Omental fat pad (tissue), 4 donors: ENCODE measurements at places on chromosomes 4 and X.
A peak's percentile ranks its signal among the peaks of the same experiment; 100 is the strongest.

DNA sequence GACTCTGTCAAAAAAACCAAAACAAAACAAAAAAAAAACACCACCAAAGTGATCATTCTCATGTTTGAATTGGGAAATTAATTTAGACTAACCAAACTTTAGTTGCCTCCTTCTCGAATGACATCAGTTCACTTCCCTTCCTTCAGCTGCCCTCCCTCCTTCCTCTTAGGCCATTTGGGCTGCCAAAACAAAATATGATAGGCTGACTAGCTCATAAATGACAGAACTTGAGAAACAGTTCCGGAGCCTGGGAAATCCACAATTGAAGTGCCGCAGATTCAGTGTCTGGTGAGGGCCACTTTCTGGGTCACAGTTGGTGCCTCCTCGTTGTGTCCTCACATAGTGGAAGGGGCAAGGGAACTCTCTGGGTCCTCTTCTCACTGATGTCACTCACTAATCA lies 16.1 kb upstream of the WAS start:
- no peak for DNase-seq

- DNase-seq: no peak
Measured at GRCh38 chrX:133859860-133860259, 125.5 kb downstream of the GPC3 start.

DNA sequence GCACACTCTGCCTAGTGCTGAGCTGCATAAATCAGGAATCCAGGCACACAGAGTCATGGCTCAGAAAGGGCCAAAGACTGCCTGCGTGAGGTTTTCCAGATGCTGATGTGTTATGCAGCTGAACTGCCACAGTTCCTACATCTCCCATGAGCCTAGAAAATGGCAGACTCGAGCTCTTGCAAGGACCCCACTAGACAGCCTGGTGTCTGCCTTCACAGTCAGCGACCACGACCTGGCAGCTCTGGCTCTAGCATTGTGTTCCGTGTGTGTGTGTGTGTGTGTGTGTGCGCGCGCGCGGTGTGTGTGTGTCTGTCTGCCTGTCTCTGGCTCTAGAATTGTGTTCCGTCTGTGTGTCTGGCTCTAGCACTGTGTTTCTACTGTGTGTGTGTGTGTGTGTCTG lies 203.6 kb upstream of the AGTR2 start:
- no peak for DNase-seq

DNA sequence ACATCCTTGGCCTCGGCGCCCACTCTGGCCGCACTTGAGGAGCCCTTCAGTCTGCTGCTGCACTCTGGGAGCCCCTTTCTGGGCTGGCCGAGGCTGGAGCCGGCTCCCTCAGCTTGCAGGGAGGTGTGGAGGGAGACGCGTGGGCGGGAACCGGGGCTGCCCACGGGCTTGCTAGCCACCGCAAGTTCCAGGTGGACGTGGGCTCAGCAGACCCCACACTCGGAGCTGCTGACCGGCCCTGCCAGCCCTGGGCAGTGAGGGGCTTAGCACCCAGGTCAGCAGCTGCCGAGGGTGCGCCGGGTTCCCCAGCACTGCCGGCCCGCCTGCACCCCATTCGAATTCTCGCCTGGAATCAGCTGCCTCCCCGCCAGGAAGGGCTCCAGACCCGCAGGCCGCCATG lies 1892.3 kb upstream of the PCDH7 start:
- no peak for DNase-seq

GRCh38 chrX:153554519-153555167 lies 37.2 kb downstream of the ATP2B3 start:
- peak; percentile 25 for DNase-seq

DNA sequence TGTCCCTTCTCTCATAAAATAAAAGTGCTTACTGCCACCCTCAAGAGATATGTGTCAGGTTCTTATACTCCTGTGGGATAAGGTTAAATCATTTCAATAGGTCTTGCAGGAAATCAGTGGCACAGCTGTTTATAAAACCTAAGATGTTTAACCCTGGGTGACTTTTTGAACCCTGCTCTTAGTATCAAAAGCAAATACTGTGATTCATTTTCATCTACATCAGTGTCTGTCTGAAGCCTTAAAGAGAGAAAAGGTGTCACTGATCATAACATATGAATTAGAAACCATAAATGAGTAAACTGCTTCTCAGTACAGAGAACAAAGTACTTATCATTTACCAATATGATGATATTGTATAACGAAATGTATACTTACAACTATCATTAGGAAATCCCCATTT lies 59.0 kb downstream of the CCSER1 start:
- no peak for DNase-seq

DNA sequence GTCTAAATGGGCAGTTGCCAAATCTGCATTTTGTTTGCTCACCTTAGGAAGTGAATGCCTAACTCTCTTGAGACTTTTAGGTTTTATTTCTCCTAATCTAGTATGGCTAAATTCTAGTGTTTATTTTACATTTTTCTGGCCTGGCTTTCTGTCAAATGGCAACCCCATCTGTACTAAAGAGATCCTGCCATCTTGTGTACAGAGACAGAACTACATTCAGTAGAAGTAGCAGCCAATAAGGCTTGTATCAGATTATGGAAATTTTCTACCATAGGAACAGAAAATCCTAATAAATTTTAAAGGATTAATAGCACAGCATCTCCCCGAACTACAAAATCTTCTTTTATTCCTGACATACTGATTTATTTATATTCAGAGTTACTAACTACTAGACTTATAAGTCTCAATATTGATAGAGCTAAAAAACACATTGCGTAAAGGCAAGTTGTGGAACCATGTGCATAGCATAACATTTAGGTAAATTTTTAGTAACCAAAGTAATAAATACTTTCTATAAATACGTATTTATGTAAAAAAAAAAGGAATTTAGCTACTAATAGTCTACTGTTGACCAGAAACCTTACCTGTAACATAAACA lies 45.5 kb downstream of the TMEM144 start:
- DNase-seq: no peak

- no peak for DNase-seq
Measured at GRCh38 chrX:40736170-40736505, 796 bp upstream of the MED14 start.

DNA sequence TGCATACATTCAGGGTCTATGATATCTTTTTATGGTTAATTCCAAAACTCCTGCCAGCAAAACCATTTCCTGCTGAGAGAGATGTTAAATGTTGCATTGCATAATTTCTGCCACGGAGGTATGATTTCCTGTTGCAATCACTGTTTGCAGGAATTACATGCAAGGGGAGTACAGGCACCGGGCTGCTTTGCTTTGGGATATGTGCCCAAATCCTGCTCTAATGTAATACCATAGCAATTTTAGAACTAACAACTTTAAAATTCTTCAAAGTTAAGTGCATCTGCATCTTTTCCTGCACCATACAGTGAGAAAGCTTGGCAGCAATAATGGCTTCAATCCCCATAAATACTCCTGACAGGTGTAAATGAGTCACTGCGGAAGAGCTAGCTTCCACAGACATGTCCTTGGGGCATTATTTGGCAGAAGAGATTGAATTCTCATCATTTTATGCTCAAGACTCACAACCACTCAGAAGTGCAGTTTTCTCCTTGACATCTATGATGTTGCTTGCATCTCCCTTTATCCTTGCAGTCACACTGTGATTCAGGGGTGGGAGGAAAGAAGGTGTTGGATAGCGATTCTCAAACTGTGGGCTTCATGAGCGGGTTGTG lies 29.6 kb downstream of the TRIM2 start:
- DNase-seq: no peak

- no peak for DNase-seq
Measured at GRCh38 chrX:112067601-112068000, 15.0 kb downstream of the TRPC5 start.

GRCh38 chr4:24209906-24210305 lies 320.1 kb upstream of the PPARGC1A start:
- DNase-seq: no peak

DNA sequence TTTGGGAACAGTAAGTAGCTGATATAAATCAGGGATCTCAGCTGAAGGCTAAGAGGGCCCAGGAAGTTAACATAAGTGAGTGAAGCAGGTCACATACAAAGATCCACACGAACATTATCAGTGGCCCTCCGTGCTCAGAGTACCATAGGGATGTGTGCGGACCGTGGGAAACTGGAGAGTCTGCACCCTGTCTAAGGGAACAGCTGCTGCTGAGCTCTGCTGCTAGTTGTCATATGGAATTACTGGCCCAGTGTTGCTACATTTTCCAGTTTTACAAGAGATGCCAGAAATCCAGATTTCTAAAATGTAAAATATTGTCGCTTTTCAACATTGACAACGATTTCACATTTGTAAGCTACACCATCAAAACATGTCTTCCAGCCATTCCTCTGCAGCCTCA lies 90.5 kb downstream of the RTL5 start:
- DNase-seq: no peak

DNA sequence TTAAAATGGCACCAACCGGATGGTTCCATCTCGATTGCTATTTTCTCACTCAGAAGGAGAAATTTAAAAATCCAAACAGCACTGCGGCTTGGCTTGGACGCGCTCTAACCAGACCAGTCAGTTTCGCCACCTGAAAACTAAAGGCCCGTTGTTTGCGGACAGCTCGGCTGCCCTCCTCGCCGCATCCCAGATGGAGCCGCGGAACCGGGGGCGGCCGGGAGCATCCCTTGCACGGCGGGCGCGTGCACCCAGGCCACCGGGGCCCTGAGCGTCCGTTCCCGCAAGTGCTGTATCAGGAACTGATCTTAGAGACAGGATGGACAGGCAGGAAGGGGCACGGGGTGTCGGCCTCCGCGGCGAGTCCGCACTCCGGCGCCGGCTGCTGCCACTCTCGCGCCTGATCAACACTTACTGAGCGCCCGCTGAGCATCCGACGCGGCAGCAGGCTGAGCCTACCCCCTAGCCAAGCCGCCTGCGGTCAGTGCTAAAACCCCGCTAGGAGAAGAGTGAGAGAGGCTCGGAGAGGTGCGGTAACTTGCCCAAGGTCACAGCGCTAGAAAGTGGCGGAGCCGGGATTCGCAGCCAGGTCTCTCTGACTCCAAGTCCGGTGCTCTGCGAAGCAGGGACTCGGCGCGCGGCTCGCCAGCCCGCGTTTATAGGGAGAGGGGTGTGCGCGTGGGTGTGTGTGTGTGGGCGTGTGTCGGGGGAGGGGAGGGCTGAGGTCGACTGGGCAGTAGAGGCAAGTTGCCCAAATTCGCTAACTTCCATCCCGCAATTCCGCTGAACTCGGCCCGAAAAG lies at the start of gene CITED1:
Gene CITED1, minus strand, starts transcription at position 629 of the 799 bp plus-strand sequence. CDS start 3,045 bp downstream, outside the sequence.
- DNase-seq: no peak

DNA sequence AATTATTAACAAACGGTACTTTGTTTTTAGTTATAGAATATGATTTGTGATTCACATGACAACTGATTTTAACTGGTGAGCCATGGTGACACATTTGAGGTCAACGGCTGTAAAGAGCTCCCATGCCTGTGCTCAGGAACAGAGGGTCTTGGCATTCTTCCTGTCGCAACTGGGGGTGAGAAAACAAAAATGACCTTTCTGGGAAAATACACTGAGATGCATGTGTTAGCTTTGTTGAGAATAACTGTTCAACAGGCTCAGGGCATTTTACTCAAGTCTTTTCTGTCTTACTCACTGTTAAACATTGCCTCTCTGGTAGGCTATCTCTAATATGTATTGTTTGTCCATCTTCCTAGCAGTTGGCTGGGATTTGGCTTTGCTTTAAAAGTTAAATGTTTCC lies 57.1 kb upstream of the HPGD start:
- DNase-seq: no peak

GRCh38 chr4:10079256-10079655 lies 37.3 kb downstream of the WDR1 start:
- no peak for DNase-seq

GRCh38 chr4:73607375-73608033 lies 12.7 kb downstream of the RASSF6 start:
- DNase-seq: no peak

DNA sequence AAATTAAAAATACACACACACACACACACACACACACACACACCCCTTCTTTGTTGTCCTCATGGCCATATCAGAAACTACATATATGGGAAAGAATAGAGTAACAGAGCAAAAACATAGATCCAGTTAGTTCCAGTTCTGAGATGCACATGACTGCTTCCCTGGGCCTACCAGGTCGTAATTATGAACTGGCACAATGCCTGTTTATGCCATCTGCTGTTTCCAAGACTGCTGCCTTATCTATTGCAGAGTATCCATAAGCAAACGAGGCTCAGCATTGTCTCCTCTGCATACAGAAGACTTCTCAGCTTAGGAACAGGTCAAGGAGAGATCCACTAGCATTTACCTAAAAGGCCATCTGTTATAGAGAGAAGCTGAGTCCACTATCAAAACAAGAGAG lies 789.0 kb downstream of the TECRL start:
- DNase-seq: no peak

GRCh38 chr4:46444318-46445000 lies 54.5 kb upstream of the GABRA2 start:
- no peak for DNase-seq

- DNase-seq: no peak
Measured at GRCh38 chr4:151436093-151436518, 27.1 kb downstream of the FHIP1A start.

DNA sequence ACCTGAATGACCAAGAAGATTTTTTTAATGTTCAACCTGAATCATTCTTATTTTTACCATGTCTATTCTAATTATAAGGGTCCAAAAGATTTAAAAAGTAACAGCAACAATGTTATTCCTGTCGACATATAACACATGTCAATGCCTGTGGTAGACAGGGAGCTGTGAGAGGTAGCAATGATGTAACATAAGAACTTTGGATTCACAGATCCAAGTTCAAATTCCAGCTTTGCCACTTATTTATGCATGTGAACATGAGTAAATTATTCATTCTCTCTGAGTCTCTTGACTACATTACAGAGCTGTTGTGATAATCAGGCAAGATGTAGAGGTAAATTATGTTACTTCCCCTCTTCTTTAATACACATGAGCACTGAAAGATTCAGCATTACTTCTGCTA lies 54.5 kb downstream of the KLHL8 start:
- no peak for DNase-seq

DNA sequence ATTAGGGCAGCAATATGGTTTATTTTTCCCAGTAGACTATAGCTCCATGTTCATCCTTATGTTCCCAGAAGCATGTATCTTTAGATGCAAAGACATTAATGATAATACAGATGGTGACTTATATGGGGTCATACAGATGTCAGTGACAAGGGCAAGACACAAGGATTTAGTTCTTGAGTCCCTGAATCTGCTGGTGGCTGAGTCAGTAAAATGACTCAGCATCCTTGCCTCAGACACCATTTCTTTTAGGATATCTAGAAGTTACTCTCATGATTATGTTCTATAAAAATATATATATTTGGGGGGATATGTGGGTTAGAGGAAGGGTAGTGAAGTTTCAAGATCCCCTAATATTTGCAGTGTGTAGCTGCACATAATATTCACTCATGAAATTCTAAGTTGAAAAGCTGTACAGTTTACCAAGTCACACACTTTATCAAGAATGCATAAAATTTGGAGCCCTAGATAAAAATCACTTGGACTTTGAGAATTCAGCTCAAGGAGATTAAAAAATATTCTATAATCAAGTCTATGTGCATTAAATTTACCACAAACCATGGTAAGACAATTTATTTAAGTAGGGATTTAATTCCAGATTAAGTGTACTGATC lies 101.9 kb downstream of the LNX1 start:
- no peak for DNase-seq

GRCh38 chr4:31379364-31379763 lies 659.2 kb downstream of the PCDH7 start:
- no peak for DNase-seq
